ENCODE measurements at places on chromosomes 5 and 9.

- DNase-seq: no peak
These were observed 19.2 kb upstream of the SMC2 start for GRCh38 chr9:104074876-104075275.

DNA sequence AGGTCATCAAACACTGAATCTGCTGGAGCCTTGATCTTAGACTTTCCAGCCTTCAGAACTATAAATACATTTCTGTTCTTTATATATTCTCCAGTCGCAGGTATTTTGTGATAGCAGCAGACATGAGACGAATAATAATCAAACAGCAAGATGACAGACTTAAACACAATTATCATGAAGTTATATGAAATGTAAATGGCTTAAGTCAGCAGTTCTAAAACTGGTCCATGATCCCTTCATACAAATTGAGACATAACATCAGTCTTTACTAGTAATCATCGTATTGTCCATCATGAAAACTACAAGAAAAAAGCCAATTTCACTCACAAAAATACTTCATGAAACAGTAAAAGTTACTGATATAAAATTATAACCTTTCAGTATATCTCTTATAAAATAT is 101.8 kb downstream of the ZDHHC21 start:
- no peak for DNase-seq

DNA sequence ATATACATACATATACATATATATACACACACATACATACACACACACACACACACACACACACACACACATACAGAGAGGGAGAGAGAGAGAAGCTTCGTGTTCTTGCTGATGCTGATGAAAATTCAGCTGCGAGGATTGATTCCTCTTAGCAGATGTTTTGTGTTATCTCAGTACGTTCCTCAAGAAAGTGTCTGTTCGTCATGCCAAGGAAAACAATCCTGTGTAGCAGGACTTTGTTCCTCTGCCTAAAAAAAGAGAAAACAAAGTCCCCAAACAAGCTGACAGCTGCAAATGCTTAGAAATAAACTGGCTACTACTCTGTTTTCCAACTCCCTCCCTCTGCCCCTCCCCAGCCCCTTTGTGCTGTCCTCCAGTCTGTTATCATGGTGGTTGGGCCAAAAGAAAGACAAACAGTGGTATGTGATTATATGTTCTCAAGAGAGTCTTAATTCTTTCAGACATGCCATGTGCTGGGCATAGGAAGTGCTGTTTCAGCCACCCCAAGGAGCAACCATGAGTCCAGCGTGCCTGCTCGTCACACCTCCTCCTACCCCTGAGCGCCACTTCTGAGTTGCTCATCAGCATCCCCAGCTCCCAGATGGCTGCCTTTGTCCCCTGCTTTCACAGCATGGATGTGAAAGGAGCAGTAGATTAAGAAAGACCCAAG is 71.5 kb upstream of the EQTN start:
- DNase-seq: no peak

- no peak for DNase-seq
These were observed 10.8 kb downstream of the KCNT1 start for GRCh38 chr9:135712613-135713295.

DNA sequence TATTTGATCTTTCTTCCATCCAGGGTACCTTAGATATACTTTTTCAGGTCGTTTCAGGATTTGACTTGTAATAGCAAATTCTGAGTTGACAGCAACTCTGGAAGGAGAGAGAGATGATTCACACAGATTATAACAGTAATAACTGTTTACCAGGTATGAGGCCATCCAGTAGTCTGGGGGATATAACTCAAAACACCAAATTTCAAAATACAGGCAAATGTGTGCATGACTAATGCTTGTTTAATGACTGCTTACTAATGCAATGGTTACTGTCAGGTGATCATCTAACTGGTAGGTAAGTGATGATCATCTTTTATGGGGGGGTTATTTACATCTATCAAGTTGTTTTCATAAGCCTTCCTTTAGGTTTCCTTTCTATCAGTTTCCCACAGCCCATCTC is 412.3 kb downstream of the MAT2B start:
- DNase-seq: no peak

DNA sequence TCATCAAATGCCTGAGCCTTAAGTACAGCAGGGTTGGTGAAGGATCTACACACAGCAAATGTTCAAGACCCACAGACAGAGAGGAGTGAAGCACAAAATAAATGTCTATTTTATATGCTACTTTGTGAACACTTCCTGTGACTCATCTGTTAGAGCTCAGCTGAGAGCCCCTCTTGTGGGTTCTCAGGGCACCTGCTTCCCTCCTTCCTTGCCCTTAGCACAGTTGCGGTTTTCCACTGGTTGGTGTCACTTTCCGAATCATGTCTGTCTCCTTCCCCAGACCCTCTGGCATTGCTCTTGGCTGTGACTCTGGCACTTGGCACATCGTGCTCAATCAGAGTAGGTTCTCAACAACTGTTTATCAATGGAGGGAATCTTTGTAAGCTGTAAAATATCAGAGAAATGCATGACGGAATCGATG is 128.5 kb upstream of the STC2 start:
- DNase-seq: no peak

DNA sequence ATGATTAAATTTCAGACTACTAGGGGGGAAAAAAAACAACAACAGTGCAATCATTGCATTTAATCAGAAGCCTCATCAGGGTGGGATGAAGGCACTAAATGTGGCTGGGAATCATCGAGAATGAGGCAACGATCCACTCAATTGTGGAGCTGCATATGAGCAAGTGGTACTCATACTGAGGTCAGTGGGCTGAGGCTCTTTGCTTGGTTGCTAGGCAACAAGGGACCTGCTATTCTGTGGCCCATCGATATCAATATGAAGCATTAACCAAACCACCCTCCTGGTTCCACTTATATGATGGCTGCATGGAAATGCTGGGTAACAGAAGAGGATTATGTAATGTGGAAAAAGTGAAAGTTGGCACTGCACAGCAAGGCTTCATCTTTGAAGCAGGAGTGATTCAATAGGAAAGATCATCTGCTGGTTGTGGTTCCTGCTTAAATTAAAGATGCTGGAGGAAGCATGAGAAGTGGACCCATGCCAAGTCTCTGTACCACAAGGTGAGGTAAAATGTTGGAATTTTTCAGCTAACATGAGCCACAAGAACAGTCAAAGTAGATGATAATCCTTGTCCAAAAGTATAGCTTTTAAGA is 159.8 kb upstream of the HMHB1 start:
- no peak for DNase-seq

- DNase-seq: no peak
These were observed 89.4 kb downstream of the DOCK8 start for GRCh38 chr9:304106-304505.

DNA sequence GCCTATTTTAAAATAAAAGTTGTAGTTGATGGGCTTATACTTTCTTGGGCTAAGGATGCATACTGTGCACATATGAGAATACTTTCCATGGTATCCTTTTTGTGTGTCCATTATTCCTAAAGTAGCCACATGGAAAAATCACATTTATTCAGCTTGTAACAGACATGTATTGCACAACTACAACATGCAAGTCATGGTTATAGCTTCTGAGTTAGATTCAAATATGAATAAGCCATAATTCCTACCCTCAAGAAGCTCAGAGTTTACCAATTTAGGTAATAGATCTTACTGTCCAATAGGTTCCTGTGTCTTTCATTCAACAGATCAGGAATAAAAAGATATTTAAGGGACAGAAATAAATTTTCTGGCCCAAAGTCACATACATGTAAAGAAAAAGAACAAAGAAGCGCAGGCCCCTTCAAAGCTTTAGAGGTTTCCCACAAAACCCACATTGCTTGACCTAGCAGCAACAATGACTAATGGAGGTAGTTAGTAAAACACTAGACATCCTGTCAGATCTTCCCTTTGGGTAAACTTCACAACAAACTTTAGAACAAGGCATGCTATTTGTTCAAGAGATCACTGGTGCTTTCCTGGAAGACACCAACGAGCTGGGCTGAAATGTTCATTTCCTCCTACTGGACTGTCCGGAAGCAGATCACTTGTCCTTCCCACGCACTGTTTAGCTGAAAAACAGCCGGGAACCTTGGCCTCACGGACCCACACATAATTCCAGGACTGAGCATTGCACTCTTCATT is 78.4 kb upstream of the ITGA1 start:
- no peak for DNase-seq

Data from CD4-positive, alpha-beta memory T cell (primary cell).